ENCODE measurements at places on chromosomes 16 and 17.

- DNase-seq, result no peak
Measured at GRCh38 chr16:68041783-68042182, 18.7 kb downstream of the DUS2 start.

- no peak for DNase-seq
Measured at GRCh38 chr17:55198690-55199370, 65.9 kb upstream of the HLF start.

DNA sequence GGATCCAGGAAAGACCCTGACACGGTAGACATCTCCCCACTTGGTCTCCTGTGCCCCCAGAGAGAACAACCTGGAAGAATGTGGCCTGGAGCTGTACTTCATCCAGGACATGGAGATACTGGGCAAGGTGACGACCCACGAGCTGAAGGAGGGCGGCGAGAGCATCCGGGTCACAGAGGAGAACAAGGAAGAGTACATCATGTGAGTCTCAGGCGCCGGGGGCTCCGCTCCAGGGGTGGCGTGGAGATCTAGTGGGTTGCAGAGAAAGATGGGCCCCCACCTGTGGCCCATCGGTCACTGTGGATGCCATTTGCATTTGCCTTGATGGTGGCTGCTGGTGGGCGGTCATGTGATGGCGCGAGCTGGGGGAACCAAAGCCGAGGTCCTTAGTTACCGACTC is 14.9 kb upstream of the CLEC18A start:
- no peak for DNase-seq

GRCh38 chr17:10149573-10150399 is 48.6 kb downstream of the GAS7 start:
- DNase-seq, result no peak

DNA sequence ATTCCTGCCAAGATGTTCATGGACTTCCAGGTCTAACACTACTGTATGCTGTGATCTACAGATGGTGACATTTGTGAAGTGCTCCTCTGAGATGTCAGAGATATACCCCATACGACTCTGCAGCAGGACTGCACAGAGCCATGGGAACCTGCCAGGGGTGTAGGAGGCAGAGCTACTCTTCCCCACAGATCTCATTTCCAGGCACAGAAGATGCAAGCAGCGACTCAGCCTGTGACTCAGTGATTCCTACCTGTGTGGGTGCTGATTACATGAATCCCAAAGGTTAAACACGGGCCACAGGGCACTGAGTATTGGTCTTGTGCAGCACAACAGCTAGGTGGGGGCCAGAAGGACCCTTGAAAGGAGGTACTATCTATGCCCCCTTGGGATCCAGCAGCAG is 137.0 kb upstream of the SOX9 start:
- no peak for DNase-seq

- no peak for DNase-seq
Measured at GRCh38 chr17:42518755-42519545, 17.1 kb upstream of the NAGLU start.

DNA sequence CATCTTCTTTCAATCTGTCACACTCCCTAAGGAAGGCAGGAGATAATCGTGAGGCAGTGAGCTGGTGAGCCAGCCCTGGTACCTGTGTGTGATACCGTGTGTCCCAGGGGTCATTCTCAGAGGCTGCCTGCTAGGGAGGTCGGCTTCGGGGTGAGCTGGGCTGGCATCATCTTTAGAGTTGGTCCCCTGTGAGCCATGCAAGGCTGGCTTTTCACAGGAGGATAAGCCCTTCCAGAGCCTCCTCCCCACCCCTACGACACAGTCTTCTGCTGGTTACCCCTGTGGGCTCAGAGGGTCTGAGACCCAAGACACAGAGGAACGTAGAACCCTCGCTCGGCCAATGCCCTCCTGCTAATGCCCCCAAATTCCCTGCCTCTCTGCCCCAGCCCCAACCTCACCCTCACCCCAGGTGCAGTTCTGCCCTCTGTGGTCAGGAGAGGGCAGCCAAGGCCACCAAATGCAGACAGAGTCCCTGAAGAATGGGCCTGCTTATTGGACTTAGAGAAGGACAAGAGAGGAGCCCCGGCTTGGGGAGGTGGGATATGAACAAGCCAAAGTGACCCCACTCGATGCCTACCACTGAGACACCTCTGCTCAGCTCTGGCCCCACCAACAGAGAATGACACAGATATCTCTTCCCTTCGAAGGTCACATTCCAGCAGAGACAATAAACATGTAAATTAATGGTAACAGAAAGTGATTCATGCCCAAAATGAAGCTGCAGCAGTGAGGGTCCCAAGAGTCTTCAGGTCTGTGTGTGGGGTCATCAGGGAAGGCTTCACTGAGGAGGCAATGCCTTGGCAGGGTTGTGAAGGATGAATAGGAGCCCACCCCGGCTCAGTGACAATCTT is 80.8 kb upstream of the CCL1 start:
- no peak for DNase-seq

- no peak for DNase-seq
Measured at GRCh38 chr16:66359012-66359411, 7.5 kb upstream of the CDH5 start.

DNA sequence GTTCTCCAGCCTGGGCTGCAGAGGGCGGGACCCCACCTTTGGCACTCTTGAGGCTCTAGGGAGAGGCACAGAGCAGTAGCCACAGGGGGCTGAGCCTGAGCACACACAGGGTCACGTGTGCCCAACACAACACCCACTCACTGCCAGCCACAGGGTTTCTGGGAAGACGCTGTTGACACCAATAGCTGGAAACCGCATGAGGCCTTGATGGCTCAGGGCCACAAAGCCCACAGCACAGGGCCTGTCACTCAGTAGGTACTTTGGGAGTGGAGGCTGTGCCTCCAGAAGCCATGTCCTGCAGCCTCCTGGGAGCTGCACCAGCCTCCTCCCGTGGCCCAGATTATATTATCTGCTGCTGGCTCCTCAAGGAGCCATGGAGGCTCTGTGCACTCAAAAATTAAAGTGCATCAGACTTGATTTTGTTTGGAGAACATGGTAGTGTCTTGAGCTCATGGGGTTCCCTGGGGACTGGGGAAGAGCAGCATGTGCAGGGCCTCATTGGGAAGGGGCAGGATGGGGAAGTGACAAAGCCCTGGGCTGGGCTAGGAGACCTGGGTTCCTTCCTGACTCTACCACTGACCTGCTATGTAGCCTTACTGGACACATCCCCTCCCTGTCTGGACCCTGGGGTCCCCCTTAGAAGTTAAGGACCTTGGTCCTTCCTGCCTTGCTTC is 12.5 kb upstream of the SREBF1 start:
- DNase-seq, result no peak

DNA sequence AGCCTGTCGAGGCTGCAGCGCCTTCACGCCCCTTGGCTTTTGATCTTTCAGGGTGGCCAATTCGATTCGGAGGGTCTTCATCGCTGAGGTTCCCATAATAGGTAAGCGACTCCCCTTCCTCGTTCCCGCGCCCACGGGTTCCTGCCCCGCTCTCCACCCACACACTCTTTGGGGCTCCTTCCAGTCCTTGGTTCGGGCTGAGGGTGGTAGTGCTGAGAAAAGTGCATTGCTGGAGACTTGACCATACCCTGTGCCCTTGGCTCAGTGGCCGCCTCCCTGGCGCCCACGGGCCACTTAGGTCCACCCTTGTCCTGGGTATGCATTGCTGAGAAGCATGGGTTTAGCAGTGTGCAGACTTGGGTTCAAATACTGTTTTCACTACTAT is 491 bp downstream of the POLR2C start:
- DNase-seq, result no peak

- no peak for DNase-seq
Measured at GRCh38 chr16:7912132-7912531, 579.5 kb downstream of the RBFOX1 start.

- no peak for DNase-seq
Measured at GRCh38 chr17:83079766-83080578, 563 bp downstream of the METRNL start.

DNA sequence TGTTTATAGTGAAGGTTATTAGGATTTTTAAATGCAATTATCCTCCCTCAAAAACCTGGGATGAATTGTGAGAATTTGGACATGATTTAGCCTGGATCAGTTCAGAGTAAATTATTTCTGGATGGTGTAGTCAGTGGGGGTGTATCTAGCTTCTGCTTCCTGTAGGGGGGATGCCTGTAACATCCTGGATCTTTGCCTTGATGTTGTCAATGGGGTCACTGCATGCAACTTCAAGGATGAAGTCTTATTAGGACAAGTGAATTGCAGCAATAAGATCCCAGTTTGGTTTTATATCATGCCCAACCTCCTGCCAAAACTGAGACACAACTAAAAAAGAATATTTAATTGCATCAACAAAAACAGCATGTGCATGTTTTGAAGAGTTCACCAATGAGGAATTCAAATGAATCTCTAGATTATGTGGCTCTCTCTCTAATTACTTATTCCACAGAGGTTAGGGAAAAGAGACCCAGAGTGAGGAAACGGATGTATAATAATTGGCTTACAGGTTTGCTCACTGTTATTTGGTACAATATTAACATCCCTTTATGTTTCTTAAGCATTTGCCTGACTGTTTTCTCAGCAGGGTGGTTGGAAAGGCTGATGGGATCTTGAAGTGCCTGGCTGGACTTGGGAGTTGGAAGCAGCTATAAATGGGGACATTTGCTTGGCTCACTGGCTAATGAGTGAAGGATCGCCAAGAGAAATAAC is 159.8 kb downstream of the HS3ST3B1 start:
- no peak for DNase-seq

- DNase-seq, result no peak
Measured at GRCh38 chr17:42288803-42289610, 709 bp downstream of the STAT5A start.

DNA sequence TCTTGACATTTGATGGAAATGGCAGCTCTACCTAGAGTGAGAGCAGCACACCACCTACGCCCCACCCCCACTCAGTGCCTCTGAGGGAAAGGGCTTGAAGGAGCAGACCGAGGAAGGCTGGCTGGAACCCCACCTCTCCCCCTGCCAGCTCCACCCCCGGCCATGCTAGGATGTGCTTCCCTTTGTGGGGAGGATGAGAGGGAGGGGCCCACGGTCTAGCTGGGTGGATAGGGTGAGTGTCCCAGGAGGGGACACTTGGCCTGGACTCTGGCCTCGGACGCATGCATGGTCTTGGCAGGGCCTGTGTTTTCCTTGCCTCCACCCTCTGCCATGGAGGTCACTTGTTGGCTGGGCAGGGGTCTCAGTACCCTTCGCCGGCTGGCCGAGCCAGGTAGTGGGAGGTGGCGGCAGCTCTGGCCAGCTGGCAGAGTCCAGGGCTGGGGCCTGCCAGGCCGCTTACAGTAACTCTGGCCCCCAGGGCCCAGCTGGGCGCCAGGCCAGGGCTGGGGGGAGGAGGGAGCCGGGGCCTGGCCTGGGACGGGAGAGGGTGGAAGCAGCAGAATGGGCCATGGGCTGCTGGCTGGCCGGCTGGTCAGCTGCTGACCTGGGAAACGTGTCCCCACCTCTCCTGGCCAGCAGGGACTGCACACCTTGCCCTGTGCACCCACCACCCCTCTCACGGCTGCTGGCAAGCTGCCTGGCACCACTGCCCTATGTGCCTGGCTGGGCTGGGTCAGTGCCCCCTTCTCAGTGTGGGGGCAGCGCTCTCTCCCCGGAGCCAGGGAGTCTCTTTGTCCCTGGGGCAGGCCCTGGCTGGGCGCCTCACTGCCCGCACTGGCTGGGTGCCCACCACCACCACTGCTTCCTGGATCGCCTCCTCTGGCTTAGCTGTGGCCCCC is 23.0 kb downstream of the RARA start:
- DNase-seq, result no peak

GRCh38 chr16:86392436-86393152 is 117.7 kb upstream of the FOXF1 start:
- DNase-seq, result no peak

DNA sequence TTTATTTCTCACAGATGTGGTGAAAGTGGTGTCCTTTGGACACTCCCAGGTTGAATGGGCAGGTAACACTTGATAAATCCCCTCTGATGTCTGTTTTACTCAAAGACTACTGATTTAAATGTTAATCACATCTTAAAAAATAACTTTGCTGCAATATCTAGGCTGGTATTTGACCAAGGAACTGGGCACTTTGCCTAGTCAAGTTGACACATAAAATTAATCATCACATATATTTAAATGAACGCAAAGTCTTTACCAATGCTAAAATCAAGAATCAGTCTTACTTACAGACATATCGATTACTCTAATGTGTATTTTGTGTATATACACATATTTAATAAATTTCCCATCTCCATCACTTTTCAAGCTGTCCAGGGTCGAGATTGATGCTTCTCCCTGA is 7.0 kb downstream of the MT2A start:
- no peak for DNase-seq

DNA sequence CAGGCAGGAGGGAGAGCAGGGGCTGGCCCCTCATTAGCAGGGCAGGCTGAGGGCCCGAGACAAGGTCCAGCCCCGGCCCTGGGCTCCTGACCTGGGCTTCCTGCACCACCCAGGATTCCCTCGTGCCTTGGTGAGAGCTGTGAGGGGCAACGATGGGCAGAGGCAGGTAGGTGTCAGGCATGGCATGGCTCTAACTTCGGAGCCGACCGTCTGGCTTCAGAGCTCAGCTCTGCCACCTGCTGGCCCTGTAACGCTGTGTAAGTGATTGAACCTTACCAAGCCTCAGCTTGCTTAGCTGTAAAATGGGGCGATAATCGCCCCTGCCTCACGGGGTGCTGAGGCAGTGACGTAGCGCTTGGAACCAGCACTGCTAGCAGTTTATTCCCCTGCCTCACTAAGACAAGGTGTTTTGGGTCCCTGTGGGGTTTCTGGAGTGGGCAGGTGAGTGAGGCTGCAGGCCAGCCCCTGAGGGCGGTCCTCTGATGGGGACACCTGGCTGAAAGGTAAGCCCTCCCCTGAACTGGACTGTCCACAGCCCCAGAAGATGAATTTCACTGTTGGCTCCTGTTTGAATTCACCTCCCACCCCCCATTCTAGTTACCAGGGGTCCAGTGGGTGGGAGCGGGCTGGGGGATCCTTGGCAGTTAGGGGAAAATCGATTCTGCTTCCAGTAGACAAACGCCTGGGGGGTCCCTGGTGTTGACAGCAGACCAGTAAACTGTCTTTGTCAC is 184.8 kb upstream of the GSE1 start:
- DNase-seq, result no peak

- DNase-seq, result no peak
Measured at GRCh38 chr16:68487203-68487514, 38.9 kb upstream of the SMPD3 start.

Measured in renal cortex interstitium (tissue), 15 donors.